ENCODE measurements at places on chromosomes 7 and 10.

GRCh38 chr7:2104107-2104710, 128.5 kb downstream of the MAD1L1 start:
- peak; percentile 95 for DNase-seq

DNA sequence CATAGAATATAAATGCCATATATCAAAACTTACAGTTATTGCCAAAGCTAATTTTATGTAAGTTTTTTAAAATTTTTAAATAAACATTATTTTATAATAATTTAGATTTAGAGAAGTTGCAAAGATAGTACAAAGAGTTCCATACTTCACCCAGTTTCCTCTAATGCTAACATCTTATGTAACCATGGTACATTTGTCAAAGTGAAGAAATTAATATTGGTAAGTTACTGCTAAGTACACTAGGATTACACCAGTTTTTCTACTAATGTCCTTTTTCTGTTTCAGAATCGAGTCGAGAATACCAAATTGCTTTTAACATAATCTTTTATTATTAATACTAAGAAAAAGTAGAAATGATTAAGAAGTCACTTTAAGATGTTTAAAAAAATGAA, 29.2 kb downstream of the CSGALNACT2 start:
- no peak for DNase-seq

DNA sequence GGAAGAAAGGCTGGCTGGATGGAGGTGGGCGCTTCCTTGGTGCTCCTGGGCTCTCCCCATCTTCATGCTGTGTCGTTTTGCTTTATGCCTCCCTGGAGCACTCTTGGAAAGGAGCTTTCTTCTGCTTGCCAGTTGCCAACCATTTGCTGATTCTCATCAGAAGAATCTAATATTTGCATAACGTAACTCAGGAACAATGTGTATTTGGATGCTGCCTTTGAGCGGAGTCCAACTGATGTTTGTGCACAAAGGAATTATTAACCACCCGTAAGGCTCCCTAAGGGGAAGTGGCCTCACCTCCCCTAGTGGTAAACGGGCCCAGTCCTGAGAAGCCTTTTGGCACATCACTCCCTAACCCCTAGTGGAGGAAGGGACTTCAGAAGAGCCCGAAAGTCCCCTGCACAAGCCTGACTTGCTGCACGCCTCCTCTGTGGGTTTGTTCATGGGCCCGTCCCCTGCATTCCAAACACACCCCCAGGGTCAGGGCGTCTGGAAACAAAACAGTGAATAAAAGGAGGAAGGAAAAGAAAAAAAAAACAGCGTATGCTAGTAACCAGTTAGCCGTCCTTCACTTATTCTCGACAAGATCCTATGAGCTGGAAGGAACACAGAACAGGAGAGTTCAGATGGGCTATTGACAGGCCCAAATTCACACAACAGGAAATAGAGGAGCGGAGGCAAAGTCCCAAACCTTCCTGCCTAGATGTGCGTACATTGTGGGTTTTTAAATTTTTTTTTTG, 602.2 kb downstream of the LRMDA start:
- no peak for DNase-seq

GRCh38 chr7:115300231-115300870, 378.5 kb downstream of the MDFIC start:
- peak; percentile 30 for DNase-seq

- no peak for DNase-seq
Measured at GRCh38 chr7:100600730-100601038, 1.5 kb upstream of the PCOLCE start.

GRCh38 chr7:120729245-120729644, 128.7 kb downstream of the TSPAN12 start:
- DNase-seq, result no peak
